ENCODE measurements at places on chromosomes 3 and 15.

GRCh38 chr3:127785711-127786265 lies 36.5 kb downstream of the MGLL start:
- DNase-seq, result no peak

- no peak for DNase-seq
Measured at GRCh38 chr3:157310329-157311052, 126.2 kb upstream of the PTX3 start.

DNA sequence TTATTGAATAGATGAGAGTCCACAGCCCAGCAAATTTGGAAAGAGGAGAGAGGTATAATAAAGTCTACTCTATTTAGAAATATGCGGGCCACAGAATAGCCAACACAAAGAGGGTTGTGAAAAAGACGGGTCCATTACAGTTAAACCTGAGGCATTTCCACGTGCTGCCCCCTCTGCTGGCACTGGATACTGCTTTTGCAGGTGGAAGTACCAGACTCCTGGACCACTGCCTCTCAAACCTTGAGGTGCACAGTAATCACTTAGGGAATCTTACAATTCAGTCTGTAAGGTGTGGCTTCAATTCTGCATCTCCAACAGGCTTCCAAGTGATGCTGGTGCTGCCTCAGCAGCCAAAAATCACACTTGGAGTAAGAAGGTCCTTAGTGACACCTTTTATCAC lies 3.0 kb upstream of the TFDP2 start:
- peak; percentile 24 for DNase-seq

- DNase-seq, result no peak
Measured at GRCh38 chr3:138492980-138493675, 58.7 kb downstream of the ESYT3 start.

DNA sequence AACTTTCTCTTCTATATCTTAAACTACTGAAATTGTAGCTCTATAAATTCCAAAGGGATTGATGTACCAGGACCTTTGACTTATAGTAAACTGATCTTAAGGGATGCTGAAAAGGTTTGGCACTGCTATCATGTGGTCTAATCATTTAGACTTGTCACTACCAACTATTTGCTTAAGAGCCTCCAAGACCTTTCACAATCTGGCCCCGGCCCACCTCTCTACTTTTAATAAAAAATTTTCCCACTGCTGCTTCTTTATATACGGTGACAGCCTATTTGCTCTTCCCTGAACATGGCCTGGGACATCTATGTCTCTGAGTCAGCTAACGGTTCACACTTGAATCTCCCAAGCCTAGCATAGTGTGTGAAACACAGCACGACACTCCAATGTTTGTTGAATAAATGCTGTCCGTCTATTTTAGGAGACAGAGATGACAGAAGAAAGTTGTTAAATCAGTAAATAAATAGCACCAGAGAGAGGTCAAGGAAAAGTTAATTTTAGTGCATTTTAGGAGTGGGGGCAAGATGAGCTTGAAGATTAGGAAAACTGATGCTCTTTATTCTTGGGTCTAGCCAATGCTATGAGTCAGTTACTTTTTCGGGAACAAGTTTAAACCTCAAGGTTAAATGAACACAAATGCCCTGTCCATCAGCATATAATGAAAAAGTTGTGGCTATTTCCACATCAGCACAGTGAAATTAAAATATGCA lies 212.9 kb downstream of the TIGIT start:
- no peak for DNase-seq

GRCh38 chr3:8937064-8938020 lies 25.9 kb downstream of the RAD18 start:
- DNase-seq, result peak; percentile 73

DNA sequence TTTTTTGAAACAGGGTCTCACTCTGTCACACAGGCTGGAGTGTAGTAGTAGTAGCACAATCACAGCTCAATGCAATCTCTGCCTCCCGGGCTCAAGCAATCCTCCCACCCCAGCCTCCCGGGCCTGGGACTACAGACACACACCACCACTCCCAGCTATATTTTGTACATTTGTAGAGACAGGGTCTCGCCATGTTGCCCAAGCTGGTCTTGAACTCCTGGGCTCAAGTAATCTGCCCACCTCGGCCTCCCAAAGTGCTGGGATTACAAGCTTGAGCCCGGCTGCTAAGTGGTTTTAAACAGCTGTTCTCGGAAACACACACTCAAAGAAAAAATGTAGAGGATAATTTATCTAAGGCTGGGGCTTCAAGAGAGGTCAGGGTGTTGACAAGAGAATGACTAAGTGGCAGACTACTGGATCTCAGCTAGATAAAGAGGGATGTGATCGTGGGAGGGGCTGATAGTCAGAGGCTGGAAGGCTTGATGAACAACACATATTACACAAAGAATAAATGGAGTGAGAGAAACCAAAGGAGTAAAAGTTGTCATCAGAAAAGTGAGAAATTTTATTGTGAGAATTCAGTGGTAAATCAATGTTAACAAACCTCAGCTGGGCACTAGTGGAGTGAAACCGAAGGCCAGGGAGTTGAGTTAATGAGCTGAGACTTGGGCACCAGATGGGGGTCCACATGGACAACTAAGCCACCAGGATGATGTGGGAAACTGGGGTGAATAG lies 6.7 kb downstream of the CCR5AS start:
- no peak for DNase-seq

DNA sequence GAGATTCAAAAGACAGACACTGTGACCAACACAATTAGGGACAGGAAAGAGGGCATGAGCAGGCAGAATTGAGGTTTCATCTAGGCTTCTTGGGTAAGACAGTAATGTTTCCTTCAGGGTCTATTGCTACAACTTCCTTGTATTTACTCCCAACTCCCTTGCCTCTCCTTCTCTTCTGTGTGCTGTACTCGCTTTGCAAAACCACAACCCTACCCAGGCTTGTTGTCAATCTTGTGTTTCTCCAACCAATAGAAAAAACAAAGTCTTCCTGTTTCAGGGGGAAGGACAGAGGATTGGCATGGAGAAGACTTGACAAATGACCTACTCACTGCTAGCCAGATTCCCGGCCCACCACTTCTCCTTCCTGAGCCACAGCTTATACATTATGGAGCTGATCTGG lies 36.3 kb upstream of the MASP1 start:
- no peak for DNase-seq

GRCh38 chr3:54963641-54964040 lies 35.8 kb upstream of the LRTM1 start:
- DNase-seq, result no peak

DNA sequence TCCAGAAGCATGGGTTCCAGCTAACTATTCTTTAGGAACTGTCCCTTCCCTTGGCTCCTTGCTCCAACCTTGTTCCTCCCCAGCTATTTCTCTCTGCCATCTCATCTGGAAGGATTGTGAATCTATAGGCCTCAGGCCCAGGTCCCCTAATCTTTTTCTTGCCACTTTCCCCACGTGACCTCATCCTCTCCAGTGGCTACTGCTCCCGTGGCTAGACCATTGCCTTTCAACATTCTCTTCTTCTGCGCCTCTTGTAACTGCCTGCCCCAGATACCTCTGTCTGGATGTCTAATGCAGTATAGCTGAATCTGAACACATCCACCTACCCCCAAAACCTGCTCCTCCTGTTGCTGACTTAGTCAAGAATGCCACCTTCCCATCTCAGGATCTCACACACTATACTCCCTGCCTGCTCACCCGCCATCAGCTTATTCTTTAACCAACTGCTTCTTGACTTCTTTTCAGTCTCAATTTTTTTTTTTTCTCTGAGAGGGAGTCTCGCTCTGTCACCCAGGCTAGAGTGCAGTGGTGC lies 5.2 kb downstream of the GPX1 start:
- no peak for DNase-seq

DNA sequence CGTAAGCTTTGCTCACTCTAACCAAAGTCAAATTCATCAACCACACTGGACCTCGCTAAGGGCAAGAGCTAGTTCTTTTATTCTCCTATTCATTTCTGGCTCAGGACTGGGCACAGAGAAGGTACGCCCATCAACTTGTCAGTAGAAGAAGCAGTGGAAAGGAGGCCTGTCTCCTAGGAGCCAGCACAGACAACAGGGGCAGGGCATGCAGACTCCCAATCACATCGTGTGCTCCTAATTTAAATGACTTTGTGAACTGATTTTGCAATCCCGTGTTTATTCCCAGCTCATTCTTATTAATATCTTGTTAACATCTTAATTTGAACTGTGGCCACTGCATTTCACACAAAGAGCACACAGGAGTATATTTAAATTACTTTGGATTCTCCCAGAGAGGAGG lies 161.1 kb upstream of the BCL6 start:
- no peak for DNase-seq

- peak; percentile 56 for DNase-seq
Measured at GRCh38 chr3:62187022-62187431, 186.3 kb downstream of the FEZF2 start.

- no peak for DNase-seq
Measured at GRCh38 chr3:132174500-132174899, 139.7 kb upstream of the CPNE4 start.

- DNase-seq, result no peak
Measured at GRCh38 chr3:122146466-122146865, 37.0 kb upstream of the CASR start.

DNA sequence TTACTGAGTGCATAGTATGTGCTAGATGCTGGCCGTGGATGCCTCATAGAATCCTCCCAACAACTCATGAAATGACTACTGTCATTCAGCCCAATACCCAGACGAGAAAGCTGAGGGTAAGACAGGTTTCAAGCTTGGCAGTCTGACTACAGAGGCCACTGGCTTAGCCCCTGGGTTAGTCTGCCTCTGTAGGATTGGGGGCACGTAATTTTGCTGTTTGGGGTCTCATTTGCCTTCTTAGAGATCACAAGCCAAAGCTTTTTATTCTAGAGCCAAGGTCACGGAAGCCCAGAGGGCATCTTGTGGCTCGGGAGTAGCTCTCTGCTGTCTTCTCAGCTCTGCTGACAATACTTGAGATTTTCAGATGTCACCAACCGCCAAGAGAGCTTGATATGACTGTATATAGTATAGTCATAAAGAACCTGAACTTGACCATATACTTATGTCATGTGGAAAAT lies 1.0 kb upstream of the CCR5 start:
- no peak for DNase-seq

- DNase-seq, result no peak
Measured at GRCh38 chr15:85356276-85356675, 24.1 kb upstream of the AKAP13 start.

DNA sequence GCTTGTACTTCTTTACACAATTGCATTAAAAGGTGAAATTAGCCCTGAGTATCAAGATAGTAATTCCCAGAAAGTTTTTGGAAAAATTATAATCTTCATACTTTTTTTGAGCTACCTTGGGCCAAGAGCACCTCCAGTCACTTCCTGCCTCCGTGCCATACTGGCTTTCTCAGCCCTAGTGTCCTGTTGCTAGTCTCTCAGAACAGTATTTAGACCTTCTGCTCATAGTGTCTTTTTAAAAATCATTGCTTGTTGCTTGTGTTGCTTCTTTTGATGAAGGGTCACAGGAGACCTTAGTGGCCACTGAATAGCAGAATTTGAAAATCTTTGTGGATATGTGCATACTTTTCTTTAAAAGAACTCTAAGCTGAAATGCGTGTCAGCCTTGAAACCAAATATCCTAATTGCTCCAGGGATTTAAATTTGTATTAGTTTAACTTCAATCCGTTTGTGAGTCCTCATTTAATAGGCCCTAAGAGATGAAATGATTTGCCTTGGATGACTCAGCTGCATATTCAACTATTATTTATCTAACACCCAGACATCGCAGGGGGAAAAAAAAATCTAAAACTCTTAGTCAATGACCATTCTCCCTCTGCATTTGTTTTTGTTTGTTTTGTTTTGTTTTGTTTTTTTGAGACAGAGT lies 29.1 kb upstream of the LXN start:
- peak; percentile 30 for DNase-seq

GRCh38 chr3:63344661-63345060 lies 66.6 kb downstream of the SYNPR start:
- DNase-seq, result no peak

DNA sequence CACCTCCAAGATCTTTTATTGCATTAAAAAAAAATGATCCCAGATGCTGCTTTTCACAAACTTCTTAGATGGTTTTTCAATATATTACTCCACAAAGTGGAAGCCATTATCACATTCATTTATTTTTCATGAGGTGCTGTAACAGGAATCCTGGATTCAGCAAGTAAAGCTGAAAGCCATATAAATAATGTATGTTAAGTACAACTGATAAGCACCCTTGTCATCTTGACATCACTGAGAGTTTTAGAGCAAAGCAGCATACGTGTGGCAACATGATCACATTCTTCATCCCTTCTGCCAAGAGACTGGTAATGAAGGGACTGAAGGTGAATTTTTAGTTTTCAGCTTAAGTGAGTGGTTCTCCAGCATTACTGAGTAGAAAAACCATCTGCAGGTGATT lies 44.9 kb upstream of the LRRFIP2 start:
- no peak for DNase-seq

- DNase-seq, result no peak
Measured at GRCh38 chr15:48802257-48802656, 8.6 kb downstream of the CEP152 start.

DNA sequence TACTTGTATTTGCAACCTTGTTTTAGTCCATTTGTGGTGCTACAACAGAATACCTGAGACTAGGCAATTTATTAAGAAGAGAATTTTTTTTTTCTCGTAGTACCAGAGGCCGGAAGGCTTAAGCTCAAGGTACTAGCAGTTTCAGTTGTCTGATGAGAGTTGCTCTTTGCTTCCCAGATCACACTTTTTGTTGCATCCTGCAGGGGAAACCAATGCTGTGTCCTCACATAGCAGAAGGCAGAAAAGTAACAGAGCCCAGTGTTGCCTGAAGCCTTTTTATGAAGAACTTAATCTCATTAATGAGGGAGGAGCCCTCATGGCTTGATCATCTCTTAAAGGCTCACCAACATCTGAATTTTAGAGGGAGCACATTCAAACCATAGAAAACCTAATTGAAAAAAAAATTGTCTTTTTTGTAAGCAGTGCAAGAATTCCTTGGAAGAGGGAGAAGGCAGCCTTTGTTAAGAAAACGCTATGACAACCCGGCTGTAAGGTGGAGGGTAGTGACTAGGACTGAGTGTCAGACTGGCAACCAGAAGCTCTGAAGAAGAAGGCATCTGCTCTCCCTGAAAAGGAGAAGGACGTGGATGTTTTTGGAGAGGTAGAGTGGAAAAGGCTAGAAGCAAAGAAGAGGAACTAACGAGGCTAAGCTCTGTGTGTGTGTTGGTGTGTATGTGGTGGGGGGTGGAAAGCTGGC lies 1245.3 kb downstream of the ROBO2 start:
- no peak for DNase-seq

GRCh38 chr3:151228666-151229040 lies 25.6 kb upstream of the GPR171 start:
- peak; percentile 53 for DNase-seq

GRCh38 chr3:18648868-18649462 lies 223.8 kb upstream of the SATB1 start:
- DNase-seq, result no peak

- DNase-seq, result peak; percentile 3
Measured at GRCh38 chr3:36543276-36543997, 163.1 kb downstream of the STAC start.

All from dermis blood vessel endothelial cell (primary cell).